Stimulated activated CD4-positive, alpha-beta T cell treated with anti-CD3 and anti-CD28 coated beads, Interleukin-4, amount 100 ng/mL, for 4 hours (primary cell): ENCODE measurements at places on chromosomes 16 and 17.
A peak's percentile ranks its signal among the peaks of the same experiment; 100 is the strongest.

DNA sequence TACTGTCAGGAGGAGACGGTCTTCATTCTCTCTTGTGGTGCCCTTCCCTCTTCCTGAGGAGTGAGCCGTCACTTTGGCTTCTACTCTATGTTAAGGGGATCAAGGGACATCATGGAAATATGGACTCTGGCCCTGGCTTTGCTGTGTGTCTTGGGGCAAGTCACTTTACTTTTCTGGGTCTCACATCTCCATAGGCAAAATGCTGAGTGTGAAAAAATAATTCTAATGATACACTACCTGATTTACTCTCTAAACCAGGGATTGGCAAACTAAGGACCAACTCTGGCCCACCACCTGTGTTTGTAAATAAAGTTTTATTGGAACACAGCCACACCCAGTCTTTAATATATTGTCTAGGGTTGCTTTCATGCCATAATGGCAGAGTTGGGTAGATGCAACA is 548.7 kb upstream of the CDH5 start:
- no peak for DNase-seq

GRCh38 chr16:62974424-62974823 is 938.2 kb upstream of the CDH8 start:
- no peak for DNase-seq

DNA sequence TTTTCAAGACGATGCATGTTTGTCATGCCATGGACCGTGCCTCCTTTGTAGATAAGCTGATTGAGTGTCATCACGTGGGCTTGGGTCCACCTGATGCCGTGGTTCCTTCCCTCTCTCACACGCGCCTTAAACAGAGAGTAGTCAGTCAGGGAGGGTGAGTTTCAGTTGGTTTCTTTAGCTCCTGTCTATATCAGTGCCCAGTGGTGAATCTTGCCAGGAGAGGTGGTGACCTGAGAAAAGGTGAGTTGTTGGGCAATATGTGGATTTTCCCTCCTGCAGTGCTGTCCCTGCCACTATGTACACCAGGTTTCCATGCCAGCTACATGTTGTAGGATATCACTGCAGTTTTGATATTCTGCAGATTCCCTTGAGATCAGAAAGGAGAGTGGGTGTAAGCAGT is 129.7 kb downstream of the LAT start:
- DNase-seq, result no peak

- DNase-seq, result no peak
Measured at GRCh38 chr16:81264386-81264785, 25.9 kb downstream of the BCO1 start.

DNA sequence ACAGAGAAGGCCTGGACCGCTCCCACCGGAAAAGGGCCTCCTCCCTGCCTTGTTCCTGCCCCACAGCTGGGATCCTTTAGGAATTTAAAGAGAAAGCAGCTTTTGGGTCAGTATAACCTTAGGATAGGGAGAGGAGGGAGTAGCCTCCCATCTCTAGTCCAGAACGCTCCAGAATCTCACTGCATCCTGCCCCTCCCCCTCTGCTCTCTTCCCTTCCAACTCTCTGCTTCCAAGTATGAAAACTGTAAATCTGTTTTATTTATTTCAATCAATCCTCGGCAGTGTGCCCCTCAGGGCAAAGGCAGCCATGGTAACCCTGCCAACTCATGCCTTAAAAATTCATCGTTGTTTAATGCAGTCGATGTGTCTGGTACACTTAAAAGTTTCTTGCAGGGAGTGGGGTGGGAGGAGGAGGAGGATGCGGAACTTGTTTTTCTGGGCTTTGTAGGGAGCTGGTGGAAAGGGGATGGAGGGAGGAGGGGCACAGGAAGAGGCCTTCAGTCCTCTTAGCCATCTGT is 21.2 kb upstream of the MTSS2 start:
- no peak for DNase-seq

GRCh38 chr17:49583226-49583625 is 7.6 kb downstream of the NXPH3 start:
- no peak for DNase-seq

GRCh38 chr16:27273670-27274423 is 5.3 kb upstream of the NSMCE1 start:
- DNase-seq, result peak; percentile 55

- DNase-seq, result no peak
Measured at GRCh38 chr17:82435103-82435502, 15.4 kb downstream of the CYBC1 start.

GRCh38 chr16:11759163-11759834 is 16.6 kb upstream of the TXNDC11 start:
- no peak for DNase-seq

DNA sequence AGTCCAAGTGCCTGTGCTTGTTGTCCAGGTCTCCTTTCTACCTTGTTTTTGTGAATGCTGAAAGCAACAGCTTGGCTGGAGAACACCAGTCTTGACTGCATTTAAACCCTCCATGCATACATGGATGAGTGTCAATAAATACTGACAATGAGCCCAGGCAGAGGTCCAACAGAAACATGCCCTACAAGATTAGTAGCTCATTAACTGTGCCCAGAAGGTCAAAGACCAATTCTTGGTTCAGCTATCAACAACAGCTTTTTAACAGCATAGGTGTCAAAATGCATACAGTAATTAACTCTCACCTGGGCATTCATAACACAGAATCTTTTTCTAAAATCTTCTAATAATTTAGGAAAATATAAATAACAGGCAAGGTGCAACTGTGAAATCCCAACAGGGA is 63.2 kb downstream of the N4BP1 start:
- no peak for DNase-seq

GRCh38 chr17:70636517-70637133 is 467.3 kb downstream of the KCNJ2 start:
- DNase-seq, result no peak

DNA sequence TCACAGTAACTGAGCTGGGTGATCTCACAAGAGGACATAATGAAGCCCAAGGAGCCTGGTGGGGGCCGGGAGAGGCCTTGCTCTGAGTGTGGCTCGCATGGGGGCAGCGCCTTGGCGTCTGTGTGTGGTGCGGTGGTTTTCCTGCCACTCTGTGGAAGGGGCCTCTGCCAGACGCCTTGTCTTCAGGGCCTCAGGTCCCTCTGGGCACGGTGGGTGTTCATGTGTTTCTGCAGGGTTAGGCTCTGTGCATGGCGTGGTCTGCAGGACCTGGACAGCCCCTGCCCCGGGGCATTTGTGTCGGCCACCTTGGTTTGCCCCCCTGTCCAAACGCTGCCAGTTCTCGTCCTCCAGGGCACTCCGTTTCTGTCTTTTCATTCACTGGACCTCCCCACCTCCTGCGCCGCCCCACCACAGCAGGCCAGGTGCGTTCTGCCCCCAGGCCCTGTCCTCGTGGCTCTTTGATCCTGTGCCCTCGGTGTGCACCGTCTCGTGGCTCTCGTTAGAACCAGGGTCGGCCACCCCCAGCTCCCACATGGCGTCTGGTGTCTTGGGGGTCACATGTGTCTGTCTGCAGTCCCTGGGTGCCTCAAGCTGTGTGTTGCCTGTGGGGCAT is 43.7 kb upstream of the ZNF750 start:
- DNase-seq, result no peak

DNA sequence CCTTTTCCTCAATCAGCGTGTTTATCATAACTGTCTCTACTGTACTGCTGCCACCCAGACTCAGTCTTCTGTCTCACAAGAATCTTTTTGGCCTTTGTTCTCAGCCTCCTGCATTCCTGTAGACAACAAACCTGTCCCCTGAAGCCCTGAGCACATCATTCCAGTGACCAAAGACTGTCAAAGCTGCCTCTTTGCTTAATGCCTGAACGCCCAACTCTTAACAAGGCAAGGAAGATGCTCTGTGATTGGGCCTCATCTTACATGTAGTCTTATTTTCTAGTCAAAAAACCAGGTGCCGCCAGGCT is 29.3 kb upstream of the AQP8 start:
- DNase-seq, result no peak

DNA sequence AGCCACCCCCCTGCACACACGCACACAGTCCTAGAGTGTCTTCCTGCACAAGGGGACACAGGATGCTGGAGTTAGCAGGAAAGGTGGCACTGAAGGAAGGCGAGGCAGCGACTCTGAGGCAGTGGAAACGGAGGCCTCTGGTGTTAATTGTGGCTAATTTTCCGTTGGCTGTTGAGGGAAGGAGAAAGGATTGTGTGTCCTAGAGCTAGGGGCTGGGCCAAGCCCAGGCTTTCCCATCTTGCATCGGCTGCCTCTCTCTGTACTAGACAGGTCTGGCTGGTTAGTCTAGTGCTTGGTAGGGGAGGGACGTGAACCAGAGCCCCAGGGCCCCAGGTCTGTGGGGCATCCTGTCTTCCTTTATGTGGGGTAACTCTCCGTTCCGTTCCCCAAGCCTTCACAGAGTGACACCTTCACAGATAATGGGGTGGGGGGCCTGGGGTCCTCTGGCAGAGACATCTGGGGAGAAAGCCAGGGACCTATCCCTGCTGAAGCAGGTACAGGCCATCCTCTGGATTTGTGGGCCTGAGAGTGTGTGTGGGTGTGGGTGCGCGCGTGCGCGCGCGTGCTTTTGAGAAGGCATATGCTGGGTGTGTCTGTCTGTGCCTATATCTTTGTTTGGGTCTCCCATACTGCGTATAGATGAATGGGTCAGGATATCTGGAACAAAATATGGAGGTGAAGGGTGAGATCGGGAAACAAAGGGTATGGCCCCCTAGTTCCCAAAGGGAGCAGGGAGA is at the start of gene CHD3:
TSS of gene CHD3 (plus strand) at position 606 of the 737 bp plus-strand sequence. CDS start 212 bp downstream, outside the sequence.
- DNase-seq, result peak; percentile 59

DNA sequence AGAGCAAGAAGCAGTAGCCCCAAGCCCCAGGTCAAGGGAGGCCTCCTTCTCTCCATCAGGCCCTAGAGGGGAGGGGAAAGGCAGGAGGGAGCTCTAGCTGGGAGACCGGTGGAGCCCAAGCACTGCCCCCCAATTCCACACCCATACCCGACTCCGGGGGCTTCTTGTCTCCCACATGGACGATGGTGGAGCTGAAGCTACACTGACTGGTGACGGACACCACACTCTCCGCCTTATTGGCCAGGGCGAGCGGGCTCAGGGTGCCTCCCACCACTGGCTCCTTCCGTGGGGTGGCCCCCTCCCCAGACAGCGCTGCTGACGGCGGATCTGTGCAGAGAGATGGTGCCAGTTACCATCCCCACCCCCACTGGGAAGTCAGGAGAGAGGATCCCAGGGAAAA is 6.4 kb downstream of the PER1 start:
- no peak for DNase-seq
